Naive thymus-derived CD8-positive, alpha-beta T cell (primary cell): ENCODE measurements at places on chromosomes 13 and 19.

GRCh38 chr13:58978331-58978730 lies 1185.4 kb downstream of the DIAPH3 start:
- no peak for DNase-seq

DNA sequence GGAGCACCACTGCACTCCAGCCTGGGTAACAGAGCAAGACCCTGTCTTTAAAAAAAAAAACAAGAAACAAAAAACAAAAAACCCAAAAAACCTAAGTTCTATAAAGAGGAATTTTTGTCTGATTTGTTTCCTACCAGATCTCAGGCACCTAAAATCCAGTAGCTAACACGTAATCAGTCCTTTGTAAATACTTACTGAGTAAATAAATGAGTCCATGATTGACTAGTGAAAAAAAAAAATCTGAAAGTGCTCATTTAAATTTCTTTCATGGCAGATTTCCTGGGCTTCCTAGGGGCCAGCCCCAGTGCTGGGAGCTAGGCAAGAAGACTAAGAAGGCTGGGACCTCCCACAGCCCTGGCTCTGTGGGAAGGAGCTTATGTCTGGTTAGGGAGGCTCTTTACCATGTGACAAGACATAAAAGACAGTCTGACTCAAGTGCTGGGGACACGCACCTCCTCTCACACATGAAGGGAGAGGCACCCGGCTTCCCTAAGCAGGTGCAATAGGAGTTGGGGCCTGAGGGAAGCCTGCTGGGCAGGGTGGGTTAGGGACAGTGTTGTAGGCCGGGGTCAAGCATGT lies 22.5 kb downstream of the LIG1 start:
- no peak for DNase-seq

DNA sequence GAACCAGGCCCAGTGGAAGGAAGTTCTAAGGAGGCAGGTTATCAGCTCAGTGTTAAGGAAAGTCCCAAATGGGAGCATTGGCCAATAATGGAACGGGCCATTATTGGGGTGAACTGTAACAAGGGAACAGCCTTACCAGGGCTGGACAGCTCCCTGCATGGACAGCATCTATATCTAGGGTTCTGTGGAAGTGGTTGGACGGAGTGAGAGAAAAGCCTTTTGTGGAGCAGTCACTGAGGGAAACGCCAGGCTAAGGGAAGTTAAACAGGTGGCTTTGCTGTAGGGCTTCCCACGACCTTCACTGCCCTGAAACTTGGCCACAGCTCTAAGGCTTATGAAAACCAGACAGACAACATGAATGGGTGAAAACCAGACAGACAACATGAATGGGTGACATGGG lies 17.0 kb downstream of the POU2F2 start:
- no peak for DNase-seq

DNA sequence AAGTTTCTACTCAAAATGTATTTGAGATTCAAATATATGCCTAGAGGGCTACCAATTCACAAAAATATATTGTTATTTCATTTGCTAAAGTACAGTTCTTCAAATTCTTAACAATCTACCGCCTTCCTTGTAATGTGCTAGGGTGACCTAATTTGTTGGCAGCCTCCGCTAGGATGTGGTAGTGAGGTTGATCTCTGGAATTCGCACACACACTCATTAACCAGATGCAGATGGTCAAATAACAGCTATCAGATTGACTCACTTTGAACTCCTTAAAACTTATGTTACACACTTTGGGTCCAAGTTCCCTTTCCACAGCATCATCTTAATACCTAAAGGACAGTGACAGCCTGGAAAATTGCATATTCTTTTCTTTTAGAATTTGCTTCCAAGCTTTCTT lies 367.3 kb downstream of the DCT start:
- no peak for DNase-seq

GRCh38 chr19:58033741-58034476 lies at the start of gene ZSCAN1:
TSS of gene ZSCAN1 (plus strand) at chr19:58034025. CDS start at chr19:58037837, 3,812 bp downstream.
- peak; percentile 2 for DNase-seq

DNA sequence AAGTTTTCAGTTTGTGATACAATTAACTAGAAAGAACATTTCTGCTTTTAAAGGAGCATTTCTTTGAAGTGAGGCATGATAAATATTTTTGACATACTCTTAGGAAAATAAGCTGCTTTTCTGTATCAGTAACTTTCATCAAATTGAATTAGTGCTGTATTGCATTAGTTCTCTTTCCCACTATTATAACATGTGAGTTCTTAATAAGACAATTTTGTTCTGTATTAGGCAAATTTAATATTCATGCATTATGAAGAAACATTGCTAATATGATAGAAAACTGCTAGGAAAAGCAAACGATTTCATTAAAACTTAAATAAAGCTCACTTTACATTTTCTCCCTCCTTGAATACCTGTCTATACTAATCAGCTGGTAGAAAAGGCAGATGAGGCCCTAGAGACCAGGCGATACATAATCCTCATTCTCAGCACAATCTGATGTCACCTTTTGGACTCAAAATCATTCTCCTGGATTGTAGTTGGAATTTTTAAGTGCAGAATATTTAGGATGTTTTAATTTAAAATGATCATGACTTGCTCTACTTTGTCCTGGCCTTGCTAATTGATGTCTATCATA lies 1636.8 kb downstream of the PCDH9 start:
- no peak for DNase-seq
